ENCODE measurements at places on chromosomes 13 and 19.

GRCh38 chr13:57740719-57741118 is 109.2 kb downstream of the PCDH17 start:
- DNase-seq, result no peak

- no peak for DNase-seq
Observed at GRCh38 chr13:81302125-81302524, 961.2 kb upstream of the SPRY2 start.

- peak; percentile 31 for DNase-seq
Observed at GRCh38 chr13:51222037-51222685, at the start of gene FAM124A. TSS of gene FAM124A (plus strand) at chr13:51222398. CDS start at chr13:51222502, 104 bp downstream.

DNA sequence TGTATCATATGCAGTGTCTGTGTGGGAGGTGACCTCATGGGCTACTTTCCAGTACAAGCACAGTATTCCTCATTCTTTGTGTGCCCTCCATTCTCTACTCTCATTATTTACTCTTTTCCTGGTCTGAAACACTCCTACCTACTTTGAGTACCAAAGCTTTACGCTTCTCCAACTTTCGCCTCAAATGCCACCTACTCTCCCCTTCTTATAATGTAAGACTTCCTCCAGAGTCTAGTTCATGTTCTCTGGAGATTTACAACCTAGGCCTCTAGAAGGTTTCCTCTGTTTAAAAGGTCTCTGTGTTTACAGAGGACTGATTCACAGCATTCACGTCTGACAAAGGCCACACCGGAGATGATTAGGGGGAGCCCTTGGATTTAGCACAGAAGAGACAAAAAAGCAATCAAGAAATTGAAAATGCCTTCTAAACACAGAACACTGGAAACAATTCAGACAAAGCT is 302.0 kb downstream of the KLF12 start:
- no peak for DNase-seq

DNA sequence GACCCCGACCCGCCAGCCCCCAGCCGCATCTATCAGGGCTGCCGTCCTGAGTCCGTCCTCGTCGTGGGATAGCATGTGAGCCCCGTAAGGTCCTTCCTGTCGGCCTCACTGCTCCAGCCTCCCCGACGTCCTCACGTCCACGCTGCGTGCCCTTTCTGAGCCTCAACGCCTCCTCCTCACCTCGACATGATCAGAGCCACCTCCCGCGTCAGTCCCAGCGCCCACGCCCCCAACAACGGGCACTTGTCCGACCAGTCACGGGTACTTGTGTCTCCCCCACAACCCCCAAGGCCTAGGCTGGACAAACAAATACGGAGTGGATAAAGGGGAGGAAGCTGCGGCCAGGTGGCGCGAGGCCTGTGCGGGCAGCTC is 665 bp downstream of the ZNF497 start:
- DNase-seq, result peak; percentile 79

DNA sequence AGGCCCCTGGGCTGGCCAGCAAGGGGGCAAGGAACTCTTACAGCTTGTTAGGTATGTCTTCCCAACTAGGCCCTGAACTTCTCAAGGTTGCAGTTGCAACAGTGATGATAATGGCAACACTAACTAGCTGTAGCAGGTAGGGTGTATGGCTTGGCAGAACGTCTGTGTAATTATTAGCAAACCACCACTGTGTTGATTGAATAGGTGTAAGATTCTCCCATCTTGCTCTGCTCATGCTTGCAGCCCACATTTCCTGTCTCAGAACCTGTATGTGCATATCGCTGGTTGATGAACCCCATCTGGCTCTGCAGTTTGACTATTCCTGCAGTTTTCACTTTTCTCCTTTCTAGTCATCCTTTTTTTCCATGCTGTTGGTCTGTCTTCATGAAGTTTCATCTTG is 178.8 kb downstream of the KATNAL1 start:
- no peak for DNase-seq

- DNase-seq, result peak; percentile 61
Observed at GRCh38 chr13:94617389-94618000, 15.8 kb downstream of the GPR180 start.

DNA sequence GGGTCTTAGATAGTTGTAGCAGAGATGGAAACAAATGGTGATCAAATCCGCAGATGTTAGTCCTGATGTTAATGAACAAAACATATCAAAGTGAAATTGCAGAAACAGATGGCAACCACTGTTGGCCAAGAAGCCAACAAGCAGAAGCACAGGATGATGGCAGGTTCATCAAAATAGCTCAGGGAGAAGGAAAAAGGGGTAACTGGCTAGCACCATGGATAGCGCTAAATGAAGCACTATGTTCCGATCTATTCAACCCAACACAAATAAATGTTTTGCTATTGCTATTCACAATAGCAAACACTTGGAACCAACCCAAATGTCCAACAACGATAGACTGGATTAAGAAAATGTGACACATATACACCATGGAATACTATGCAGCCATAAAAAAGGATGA is 413.7 kb downstream of the FGF14 start:
- no peak for DNase-seq

GRCh38 chr13:46327246-46327645 is 59.8 kb downstream of the RUBCNL start:
- no peak for DNase-seq

GRCh38 chr13:21529146-21529893 is 70.2 kb upstream of the ZDHHC20 start:
- peak; percentile 45 for DNase-seq

GRCh38 chr19:30029721-30030510 is 87.9 kb downstream of the URI1 start:
- DNase-seq, result no peak

- no peak for DNase-seq
Observed at GRCh38 chr13:93262729-93263345, 36.2 kb downstream of the GPC6 start.

DNA sequence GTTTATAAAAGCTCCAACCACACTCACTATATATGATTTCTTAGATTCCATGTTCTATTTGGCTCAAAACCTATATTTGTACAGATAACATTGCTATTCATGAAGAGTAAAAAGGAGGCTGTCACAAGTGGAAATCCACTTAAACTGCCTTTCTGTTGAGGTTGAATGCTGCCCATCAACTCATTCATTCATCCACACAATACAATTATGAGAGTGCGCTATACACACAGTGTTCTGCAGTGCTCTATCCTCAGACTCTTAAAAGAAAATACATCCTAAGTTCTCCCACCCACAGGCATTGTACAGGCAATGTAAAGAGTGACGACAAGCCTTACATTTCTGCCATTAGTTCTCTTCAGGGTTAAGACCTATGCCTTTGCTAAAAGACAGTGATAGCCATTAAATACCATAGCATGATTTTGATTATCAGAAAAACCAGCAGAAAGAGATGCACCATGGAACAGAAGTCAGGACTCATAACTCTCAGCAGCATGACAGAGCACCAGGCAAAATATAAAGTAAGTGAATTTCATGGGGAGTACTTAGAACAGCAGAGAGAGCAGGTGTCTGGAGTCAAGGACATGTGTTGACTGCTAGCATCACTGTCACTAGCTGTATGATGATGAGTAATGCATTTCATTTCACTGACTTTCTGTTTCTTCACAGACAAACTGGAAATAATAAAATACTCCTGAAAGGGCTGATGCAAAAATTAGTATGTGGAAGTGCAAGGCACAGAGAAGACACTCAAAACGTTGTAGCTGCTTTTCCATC is 218.0 kb downstream of the RBM26 start:
- DNase-seq, result no peak

- DNase-seq, result no peak
Observed at GRCh38 chr13:41962994-41963393, 2.1 kb upstream of the VWA8 start.

DNA sequence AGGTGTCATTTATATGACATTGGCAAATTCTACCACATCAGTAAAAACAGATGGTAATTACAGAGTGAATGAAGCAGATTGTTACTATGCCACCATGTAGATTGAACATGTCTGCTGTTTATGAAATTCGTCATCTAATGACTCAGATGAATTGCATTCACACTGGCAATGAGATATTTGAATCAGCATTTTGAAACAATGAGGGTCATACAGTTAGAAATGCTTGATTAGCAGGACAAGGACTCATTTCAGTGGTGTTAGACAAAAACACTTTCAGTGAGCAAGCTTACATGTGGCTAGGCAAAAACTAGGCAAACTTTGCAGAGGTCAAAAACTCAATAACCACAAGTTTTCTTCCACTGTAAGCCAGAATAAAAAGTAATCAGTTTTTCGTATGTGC is 1165.0 kb downstream of the SLITRK1 start:
- DNase-seq, result no peak

GRCh38 chr19:33639035-33639681 is 17.4 kb downstream of the CHST8 start:
- no peak for DNase-seq

DNA sequence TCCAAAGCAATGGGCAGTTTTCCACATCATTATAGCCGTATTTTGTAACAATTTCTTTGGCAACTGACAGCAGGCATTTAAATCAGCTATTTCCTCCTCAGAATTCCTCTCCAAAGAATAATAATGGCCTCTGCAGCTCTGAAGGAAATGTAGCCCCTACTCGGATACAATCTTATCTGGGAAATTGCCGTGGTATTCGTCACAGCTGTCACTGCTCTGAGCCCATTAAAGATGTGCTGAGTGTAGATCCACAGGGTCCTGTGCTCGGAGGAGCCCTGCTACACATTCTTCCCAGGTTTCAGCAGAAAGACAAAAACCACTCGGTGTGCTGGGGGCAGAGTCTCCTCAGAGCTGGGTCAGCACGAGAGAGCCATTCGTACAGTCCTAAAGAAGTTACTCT is 33.1 kb downstream of the MZT1 start:
- DNase-seq, result no peak

- DNase-seq, result peak; percentile 45
Observed at GRCh38 chr13:102597029-102597961, 509 bp downstream of the TPP2 start.

DNA sequence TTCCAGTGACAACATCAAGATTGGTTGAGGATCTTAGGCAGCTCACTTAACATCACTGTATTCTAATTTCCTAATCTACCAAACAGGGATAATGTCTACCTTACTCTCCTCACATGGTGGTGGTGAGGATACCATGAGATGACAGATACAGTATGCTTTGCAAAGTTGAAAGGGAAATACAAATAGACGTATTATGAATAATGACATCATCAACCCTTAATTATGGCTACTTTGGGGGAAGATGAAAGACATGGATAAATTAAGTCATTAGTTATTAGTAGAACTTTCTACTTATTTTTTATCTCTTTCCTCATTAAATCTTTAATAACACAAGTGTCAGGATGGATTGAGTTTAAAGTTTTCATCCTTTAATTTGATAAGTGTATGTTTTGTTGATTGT is 532.5 kb downstream of the KLF12 start:
- no peak for DNase-seq

- DNase-seq, result peak; percentile 61
Observed at GRCh38 chr19:38693380-38694223, 46.2 kb downstream of the ACTN4 start.

GRCh38 chr13:112078216-112078615 is 11.3 kb downstream of the SOX1 start:
- no peak for DNase-seq
